ENCODE measurements at places on chromosomes 5 and 9.

DNA sequence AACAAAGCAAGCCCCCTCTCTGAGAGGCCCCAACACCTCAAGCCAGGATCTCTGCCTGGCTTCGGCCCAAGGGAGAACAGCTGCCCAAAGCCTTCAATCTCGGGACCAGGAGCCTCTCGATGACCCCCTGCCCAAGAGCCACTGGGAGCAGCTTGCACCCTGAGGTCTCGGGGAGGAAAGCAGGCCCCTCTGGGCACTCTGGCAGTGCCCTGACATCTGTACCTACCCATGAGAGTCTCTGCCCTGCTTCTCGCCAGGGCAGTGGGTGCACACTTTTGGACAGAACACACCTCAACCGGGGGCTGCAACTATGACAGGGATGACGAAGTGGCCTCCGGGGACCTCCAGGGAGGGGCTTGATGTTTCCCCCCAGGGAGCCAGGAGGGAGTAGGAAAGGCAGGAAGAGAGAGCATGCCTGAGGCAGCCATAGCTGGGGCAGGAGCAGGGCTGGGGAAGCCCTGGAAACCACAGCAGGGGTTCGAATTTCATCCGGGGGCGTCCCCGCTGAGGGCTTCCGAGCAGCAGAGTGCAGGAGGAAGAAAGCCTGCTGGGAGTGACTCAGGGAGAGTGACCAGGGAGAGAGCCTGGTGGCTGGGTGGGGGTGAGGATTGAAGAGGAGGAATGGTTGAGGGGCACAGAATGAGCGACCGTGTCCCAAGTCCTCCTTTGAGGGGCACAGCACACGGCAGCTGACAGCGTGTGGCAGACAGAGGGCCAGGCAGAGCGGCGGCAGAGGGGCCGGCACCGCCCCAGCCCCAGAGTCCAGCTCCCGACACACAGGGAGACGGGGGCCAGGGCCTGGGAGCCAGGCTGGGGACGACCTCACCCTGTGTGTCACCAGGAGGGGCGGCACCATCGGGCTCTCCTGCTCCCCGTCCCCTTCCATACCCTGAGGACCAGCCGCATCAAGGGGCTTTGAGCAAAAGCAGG is 1.8 kb downstream of the LPCAT1 start:
- no peak for DNase-seq

- peak; percentile 15 for DNase-seq
Observed at GRCh38 chr5:58738336-58738735, 155.5 kb downstream of the RAB3C start.

DNA sequence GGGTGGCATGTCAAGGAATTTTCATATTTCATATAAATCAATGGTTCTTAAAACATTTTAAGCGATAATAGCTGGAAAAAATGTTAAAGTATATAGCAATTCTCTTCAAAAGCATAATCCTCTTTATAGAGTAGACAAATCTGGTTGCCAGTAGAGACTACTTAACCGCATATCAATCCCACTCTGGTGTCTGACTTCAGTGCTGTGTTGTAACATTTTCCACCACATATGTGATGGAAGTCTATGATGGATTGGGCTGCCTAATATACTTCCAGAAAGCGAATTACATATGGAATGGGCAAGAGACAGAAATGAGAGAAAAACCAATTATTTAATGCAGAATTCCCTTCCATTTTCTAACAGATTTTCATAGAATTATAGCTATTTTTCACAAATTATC is 54.3 kb downstream of the FBN2 start:
- no peak for DNase-seq

GRCh38 chr9:130195638-130196037 is 23.4 kb downstream of the NCS1 start:
- DNase-seq = no peak

GRCh38 chr5:32852535-32852934 is 141.4 kb downstream of the NPR3 start:
- DNase-seq = peak; percentile 4

GRCh38 chr9:112065806-112066606 is 109.1 kb downstream of the SUSD1 start:
- no peak for DNase-seq

DNA sequence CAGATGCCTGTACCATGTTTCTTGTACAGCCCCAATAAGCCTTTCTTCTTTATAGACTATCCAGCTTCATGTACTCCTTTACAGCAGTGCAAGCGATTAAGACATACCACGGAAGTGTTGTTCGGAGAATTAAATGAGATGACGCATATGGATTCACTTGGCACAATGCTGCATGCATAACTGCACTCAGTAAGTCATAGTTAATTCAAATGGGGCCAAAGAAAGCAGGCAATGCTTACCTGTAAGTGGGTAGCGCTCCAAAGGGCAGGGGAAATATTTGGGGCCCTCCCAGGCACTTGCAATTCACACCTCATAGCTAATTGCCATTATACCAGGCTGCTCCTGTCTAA is 7.7 kb upstream of the ADRA1B start:
- DNase-seq = no peak

DNA sequence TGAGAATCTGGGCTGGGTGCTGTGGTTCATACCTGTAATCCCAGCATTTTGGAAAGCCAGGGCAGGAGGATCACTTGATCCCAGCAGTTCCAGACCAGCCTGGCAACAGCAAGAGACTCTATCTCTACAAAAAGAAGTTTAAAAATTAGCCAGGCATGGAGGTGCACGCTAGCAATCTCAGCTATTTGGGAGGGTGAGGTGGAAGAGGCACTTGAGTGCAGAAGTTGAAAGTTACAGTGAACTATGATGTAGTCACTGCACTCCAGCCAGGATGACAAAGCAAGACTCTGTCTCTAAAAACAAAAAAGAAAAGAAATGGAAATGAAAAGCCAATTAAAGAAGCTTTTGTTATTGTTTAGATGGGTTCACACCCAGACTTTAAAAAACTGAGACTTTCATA is 131.6 kb upstream of the RASA1 start:
- DNase-seq = no peak

DNA sequence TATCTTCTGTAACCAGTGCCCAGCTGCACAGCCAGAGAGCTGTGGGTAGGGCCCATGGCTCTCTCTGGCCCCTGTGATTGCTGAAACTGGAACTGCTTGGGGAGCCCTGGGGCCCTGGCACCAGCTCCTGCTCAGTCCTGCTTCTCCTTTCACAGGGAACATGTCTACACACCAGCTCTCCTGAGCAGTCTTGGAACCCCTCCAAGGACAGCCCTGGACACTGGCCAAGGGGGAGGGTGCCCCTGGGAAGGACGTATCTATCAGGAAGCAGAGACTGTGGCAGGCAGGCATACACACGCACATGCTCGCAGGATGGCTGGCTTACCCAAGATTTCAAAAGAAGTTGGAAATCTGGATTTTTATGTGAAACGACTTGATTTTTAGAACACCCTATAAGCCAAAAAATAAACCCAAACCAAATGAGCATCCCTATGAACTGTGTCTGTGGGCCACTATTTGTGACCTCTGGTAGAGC is 8.8 kb upstream of the TRAF1 start:
- peak; percentile 67 for DNase-seq

DNA sequence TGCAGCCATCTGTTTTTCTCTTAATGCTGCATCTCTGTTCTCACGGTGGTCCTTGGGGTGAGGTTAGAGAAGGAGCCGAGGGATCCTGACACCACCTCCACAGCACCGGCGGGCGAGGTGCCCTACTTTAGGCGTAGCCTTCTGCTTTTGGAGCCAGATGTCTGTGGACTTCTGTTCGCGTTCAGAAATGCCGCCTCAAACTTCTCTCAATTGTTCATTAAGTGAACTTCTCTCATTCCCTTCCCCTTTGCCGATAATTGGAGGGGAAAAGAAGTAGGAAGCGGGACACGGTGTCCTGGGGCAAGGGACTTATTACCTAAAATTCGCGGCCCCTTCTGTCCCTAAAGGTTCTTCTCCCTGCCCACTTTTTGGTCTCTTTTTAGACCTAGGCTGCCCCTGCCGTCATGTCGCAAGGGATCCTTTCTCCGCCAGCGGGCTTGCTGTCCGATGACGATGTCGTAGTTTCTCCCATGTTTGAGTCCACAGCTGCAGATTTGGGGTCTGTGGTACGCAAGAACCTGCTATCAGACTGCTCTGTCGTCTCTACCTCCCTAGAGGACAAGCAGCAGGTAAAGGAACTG is 455 bp downstream of the KIF20A start:
- DNase-seq = peak; percentile 29

DNA sequence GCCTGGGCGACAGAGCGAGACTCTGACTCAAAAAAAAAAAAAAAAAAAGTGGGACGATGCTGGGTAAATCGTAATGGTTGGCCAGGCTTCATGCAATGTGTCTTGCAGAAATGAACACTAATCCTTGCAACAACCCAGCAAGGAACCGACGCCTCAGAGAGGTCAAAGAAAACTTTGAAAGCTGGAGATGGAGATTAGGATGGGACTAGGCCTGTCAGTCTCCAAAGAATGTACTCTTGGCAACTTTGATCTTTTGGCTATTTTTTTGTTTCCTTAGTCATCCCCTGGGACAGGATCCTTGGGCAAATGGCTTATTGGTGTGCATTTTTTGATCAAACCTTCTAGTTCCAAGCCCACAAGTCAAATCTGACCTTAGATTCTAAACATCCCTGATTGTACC is 10.6 kb upstream of the PWWP2A start:
- DNase-seq = no peak

GRCh38 chr5:30104872-30105596 is 1088.5 kb upstream of the CDH6 start:
- no peak for DNase-seq

- DNase-seq = no peak
Observed at GRCh38 chr5:151006704-151007334, 13.6 kb upstream of the GPX3 start.

GRCh38 chr5:32951003-32951402 is 239.9 kb downstream of the NPR3 start:
- no peak for DNase-seq

DNA sequence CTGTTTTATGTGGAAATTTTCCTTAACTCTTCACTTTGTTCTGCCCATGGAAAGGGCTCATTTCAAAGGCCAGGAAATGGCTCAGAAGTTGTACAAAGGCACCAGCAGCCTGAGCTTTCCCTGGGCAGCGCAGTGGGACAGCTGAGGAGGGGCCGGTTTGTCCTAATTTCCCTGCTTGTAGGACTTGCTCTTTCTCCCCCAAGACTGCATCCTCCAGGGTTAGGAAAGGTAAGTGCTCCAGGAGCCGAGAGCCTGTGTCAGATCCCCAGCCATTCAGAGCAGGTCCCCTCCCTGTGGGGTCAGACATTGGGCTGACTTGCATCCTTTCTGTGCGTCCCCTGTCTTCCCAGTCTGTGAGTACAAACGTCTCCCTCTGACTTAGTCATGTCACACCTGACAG is 43.5 kb downstream of the AGXT2 start:
- DNase-seq = no peak
